H9 (cell line): ENCODE measurements at places on chromosomes 2 and 18. TPM values are rescaled to one million over a fixed set of nuclear protein-coding genes. Genes with fewer than 3 reads are reported as not detected.

Gene ACTG2
- total RNA-seq, result 1.4 and 1.5 TPM in 2 replicates

Gene TUBB8B
- total RNA-seq, result 0.72 and 1.0 TPM in 2 replicates

Gene C1QL2
- total RNA-seq, result 0.81 and 0.90 TPM in 2 replicates

DNA sequence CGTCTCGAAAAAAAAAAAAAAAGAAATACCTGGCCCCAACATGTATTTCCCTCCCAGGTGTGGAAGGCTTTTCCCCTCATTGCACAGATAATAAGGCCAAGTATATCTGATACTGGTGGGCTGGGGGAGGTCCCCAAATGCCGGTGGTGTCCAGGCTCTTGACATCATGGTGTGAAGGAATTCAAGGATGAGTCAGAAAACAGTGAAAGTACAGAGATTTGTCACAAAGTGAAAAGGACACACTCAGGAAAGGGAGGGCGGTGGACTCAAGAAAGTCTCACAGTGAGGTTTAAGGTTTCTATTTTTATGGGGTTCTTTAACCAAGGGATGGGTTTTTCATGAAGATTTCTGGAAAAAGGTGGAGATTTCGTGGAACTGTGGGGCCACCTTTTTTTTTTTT is 37.8 kb upstream of the FZD5 start:
- DNase-seq, result no peak
- peaks cover 12% of the 10 kb centered on the region for H3K4me1 ChIP-seq
- H3K27me3 ChIP-seq, result no peaks in the 10 kb centered on the region
- H3K4me3 ChIP-seq, result no peak overlapping the region

DNA sequence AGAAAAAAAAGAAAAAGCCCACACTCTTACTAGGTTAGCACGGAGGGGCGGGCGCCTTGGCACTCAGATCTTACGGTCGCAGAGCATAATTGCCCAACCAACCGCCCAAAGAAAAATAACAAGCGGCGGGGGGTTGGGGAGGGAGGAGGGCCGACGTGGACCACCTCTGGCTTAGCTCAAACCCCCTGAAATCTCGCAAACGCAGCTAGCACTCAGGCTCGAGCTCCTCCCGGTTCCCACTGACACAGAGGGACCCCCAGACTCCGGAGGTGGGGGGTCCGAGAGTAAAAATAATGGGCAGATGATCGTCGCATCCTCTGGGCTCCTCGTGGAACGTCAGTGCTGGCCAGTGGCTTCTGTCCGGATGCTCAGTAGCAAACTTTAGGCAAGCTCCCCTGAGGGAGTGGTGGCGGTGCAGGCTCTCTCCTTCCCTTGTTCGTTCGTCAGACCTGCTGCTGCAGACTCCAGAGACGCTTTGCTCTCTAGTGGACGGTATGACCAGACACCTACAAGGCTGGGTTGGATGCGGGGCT is 12.0 kb downstream of the CATIP start:
- no peaks in the 10 kb centered on the region for H3K27me3 ChIP-seq
- DNase-seq, result peak; percentile 68
- peak overlapping the region; percentile 46 for H3K4me3 ChIP-seq
- no peaks in the 10 kb centered on the region for H3K36me3 ChIP-seq

Gene DPYSL5
- 6.4 and 6.9 TPM in 2 replicates for total RNA-seq

Gene DNAJC5G
- total RNA-seq, result 0.37 and 0.44 TPM in 2 replicates

DNA sequence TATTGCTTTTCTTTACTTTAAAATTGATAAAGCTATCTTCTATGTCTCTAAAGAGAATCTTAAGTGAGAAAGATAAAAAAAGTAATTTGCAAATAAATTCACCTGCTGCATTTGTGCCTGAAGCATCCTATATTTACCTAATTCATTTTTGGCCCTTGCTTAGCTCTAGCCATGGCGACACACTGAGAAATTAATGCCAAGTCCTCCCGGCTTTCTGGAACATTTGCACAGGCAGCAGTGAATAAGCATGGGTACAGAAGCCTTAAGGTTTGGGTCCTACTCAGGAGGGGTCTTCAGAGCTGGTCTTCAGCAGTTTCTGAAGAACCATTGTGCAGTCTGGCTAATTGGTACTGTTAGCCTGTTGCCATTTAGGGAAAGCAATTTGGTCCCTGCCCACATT is 73.9 kb upstream of the ZEB2 start:
- no peak for DNase-seq
- no peak overlapping the region for H3K4me3 ChIP-seq
- H3K4me1 ChIP-seq, result peaks cover 5% of the 10 kb centered on the region
- no peak overlapping the region for H3K27ac ChIP-seq
- H3K36me3 ChIP-seq, result peaks cover 4% of the 10 kb centered on the region; the same call in 1 of the 2 replicates
- H3K27me3 ChIP-seq, result no peaks in the 10 kb centered on the region

GRCh38 chr2:27931361-27931950 is 40.9 kb downstream of the BABAM2 start:
- H3K27me3 ChIP-seq, result no peaks in the 10 kb centered on the region
- H3K4me1 ChIP-seq, result no peaks in the 10 kb centered on the region
- no peaks in the 10 kb centered on the region for H3K36me3 ChIP-seq
- no peak overlapping the region for H3K27ac ChIP-seq
- H3K4me3 ChIP-seq, result no peak overlapping the region
- no peak for DNase-seq

DNA sequence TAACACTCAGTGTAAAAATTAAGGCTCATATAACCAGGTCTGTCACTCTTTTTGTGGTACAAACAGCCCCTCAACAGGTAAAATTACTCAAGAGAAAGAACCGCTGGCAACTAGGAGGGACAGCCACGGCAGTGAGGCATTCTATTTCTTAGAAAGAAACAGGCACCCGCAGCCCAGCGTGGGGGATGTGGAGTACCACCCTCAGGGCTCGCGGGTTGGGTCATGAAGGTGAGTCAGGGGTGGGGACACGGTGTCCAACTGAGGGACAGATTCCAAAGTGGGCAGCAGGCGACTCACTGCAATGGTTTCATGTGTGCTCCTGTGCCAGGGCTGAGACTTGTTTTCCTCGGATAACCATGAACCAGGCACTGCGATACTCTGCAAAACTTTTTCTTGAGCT is 129.4 kb downstream of the DTNB start:
- H3K4me1 ChIP-seq, result no peaks in the 10 kb centered on the region
- no peaks in the 10 kb centered on the region for H3K36me3 ChIP-seq
- no peaks in the 10 kb centered on the region for H3K27me3 ChIP-seq
- H3K4me3 ChIP-seq, result no peak overlapping the region
- no peak overlapping the region for H3K27ac ChIP-seq

Gene COL3A1
- total RNA-seq, result not detected in 2 replicates

Gene NYAP2
- total RNA-seq, result not detected in 2 replicates

Gene CIB4
- not detected in 2 replicates for total RNA-seq

- H3K27me3 ChIP-seq, result no peaks in the 10 kb centered on the region
- H3K36me3 ChIP-seq, result no peaks in the 10 kb centered on the region
- H3K27ac ChIP-seq, result no peak overlapping the region
- H3K4me3 ChIP-seq, result no peak overlapping the region
- no peak for DNase-seq
These were observed 239.8 kb downstream of the EN1 start for GRCh38 chr2:118607641-118608040.

DNA sequence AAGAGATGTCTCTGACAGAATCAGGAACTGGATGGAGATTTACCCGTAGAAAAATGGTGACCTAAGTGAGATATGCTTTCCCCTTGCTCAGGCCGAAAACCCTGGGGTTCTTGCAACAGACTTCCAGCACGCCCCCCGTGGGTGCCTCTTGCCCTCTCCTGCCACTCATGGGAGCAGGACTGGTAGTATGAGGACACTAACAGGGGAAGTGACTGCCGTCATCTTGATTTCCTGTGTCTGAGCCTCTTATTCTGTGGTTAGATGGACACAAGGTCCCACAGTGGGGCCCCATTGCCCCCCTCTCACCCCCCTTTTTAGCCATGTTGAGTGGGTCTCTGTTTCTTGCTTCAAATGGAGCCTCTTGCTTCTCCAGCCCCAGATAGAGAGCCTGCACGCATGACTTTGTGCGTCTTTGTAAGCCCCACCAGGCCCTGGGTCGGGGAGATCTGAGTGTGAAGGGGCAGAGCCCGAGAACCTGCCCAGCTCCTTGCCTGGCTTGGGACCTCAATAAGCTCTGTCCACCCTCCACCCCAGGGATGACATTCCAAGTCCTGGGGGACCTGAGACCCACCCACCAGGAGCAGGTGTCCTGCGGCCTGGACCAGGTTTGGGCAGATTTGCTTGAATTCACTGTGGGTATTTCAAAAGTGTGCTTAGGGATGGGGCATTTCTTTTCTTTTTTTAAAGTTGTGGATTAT is 12.6 kb downstream of the GNLY start:
- peaks cover 3% of the 10 kb centered on the region; the same call in 1 of the 2 replicates for H3K27me3 ChIP-seq
- H3K4me1 ChIP-seq, result no peaks in the 10 kb centered on the region; the same call in 1 of the 2 replicates
- DNase-seq, result no peak
- no peak overlapping the region for H3K27ac ChIP-seq

GRCh38 chr2:102139851-102140250 is 2.7 kb upstream of the IL1R1 start:
- DNase-seq, result no peak
- H3K4me1 ChIP-seq, result no peaks in the 10 kb centered on the region
- no peak overlapping the region for H3K4me3 ChIP-seq
- no peaks in the 10 kb centered on the region for H3K36me3 ChIP-seq
- no peak overlapping the region for H3K27ac ChIP-seq

DNA sequence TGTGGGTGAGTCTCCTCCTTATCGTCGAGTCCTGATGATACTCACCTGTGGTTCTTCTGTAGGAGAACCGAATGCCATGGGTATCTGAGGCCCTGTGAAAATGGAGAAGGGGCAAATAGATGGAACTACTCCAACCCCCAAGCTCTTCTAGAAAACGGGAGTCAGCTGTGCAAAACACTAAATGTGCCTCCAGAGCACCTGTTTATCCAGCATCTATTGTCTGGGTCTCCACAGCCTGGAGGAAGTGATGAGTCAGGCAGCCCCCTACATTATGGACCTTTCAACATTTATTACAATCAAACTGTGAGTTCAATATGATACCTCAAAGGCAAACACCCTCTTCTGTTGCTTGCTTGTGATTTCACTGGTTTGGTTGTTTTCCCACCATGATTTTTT is 9.8 kb upstream of the LRRFIP1 start:
- no peaks in the 10 kb centered on the region for H3K36me3 ChIP-seq
- H3K27me3 ChIP-seq, result no peaks in the 10 kb centered on the region
- H3K4me3 ChIP-seq, result no peak overlapping the region
- no peak overlapping the region for H3K27ac ChIP-seq
- peaks cover 23% of the 10 kb centered on the region for H3K4me1 ChIP-seq
